Heart left ventricle (tissue), 16 donors: ENCODE measurements at places on chromosomes 7 and 10. TPM values are rescaled to one million over a fixed set of nuclear protein-coding genes. Genes with fewer than 3 reads are reported as not detected.

GRCh38 chr10:11776080-11776479, 33.9 kb downstream of the ECHDC3 start:
- no peak for DNase-seq

PSD gene
- total RNA-seq = 1.7 TPM

DNA sequence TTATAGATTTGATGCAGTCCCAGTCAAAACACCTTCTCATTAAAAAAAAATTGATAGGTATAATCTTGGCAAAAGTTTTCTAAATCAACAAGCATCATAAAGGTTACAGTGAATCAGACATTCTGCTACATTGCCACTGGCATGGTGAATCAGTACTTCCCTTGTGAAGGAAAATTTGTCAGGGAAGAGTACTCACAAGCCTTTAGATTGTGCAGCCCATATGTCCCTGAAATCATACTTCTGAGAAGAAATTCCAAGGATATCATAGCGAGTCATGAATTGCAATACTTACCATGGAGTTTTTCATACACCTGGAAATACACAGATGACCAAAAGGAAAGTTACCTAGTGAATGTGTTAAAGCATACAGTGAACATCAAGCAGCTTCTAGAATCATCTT, 17.2 kb downstream of the VSTM2A start:
- DNase-seq = no peak

SAP25 gene
- total RNA-seq = not detected

GRCh38 chr10:48601789-48602188, 3.1 kb downstream of the ARHGAP22 start:
- DNase-seq = no peak

DNA sequence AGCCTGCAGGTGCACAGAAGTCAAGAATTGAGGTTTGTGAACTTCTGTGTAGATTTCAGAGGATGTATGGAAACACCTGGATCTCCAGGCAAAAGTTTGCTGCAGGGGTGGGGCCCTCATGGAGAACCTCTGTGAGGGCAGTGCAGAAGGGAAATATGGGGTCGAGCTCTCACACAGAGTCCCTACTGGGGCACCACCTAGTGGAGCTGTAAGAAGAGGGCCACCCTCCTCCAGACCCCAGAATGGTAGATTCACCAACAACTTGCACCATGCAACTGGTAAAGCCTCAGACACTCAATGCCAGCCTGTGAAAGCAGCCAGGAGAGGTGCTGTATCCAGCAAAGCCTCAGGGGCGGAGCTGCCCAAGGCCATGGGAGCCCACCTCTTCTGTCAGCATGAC, 205.8 kb downstream of the CCSER2 start:
- DNase-seq = no peak

GRCh38 chr7:55071411-55072175, 52.8 kb downstream of the EGFR start:
- DNase-seq = no peak

- no peak for DNase-seq
Measured at GRCh38 chr10:84588971-84589370, 260.6 kb downstream of the CCSER2 start.

- DNase-seq = no peak
Measured at GRCh38 chr10:49000437-49001398, 61.1 kb upstream of the LRRC18 start.

- DNase-seq = no peak
Measured at GRCh38 chr7:23593706-23594105, 3.5 kb upstream of the CCDC126 start.

GRCh38 chr10:77533146-77533886, 104.3 kb downstream of the KCNMA1 start:
- DNase-seq = no peak

DNA sequence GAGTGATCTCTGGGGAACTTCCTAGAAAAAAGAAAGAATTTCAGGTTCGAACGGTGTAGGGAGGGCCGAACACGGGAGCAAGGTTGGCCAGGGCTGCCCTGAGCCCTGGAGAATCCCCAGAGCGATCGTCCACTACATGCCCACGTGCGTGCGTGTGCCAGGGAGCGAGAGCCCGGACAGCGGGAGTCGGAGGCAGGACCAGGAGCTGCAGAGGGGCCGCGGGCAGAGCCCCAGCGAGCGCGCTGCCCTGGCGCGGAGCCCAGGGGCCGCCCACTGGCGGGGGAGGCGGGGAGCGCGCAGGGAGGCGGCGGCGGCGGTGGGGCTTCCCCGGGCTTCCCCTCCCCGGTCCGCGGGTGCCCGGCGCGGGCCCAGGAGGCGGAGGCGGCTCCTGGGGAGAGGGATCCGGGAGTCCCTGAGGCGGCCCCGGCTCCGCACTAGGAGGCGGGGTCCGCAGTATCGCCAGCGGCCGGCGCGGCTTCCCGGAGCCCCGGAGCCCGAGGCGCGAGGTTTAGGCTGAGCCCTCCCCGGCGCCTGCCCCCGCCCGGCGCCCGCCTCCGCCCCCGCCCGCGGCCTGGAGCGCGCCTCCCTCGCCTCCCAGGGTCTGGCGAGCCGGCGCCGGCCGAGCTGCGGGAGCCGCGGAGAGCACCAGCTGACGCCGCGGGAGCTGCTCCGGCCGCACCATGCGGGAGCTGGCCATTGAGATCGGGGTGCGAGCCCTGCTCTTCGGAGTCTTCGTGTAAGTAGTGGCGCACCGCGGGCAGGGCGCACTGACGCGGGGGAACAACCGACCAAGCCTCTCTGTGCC, at the start of gene PLPP4:
Gene PLPP4 (plus strand): TSS at position 602 of the 805 bp plus-strand sequence. CDS start 79 bp downstream, at position 681.
- no peak for DNase-seq

GRCh38 chr7:9507290-9507689, 1073.9 kb downstream of the NXPH1 start:
- no peak for DNase-seq

GRCh38 chr10:16909961-16910792, 93.0 kb upstream of the RSU1 start:
- no peak for DNase-seq

- no peak for DNase-seq
Measured at GRCh38 chr7:153406486-153406872, 645.7 kb upstream of the DPP6 start.
